ENCODE measurements at places on chromosomes 3 and 15. TPM values are rescaled to one million over a fixed set of nuclear protein-coding genes. Genes with fewer than 3 reads are reported as not detected.

Gene ADPGK
- 81.2 TPM for total RNA-seq

DNA sequence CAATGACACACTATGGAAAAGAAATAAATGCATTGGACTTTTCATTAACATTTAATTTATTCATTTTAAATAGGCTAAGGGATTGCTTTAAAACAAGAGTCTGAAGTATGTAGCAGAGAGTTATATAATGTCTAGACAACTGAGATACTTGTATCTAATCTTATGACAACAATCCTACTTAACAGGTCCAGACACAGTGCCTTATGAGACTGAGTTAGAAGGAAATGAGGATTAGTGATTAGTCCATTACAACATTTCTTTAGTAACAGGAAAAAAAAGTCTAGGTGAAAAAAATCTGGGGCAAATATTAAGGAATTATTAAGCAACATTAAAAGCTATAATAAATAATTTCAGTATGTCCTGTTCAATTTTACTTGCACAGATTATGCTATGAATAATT is 140.6 kb downstream of the MEIS2 start:
- no peaks in the 10 kb centered on the region for H3K27me3 ChIP-seq
- no peak for DNase-seq
- no peak overlapping the region for H3K27ac ChIP-seq
- no peak overlapping the region for H3K4me3 ChIP-seq
- peaks cover 21% of the 10 kb centered on the region for H3K4me1 ChIP-seq

DNA sequence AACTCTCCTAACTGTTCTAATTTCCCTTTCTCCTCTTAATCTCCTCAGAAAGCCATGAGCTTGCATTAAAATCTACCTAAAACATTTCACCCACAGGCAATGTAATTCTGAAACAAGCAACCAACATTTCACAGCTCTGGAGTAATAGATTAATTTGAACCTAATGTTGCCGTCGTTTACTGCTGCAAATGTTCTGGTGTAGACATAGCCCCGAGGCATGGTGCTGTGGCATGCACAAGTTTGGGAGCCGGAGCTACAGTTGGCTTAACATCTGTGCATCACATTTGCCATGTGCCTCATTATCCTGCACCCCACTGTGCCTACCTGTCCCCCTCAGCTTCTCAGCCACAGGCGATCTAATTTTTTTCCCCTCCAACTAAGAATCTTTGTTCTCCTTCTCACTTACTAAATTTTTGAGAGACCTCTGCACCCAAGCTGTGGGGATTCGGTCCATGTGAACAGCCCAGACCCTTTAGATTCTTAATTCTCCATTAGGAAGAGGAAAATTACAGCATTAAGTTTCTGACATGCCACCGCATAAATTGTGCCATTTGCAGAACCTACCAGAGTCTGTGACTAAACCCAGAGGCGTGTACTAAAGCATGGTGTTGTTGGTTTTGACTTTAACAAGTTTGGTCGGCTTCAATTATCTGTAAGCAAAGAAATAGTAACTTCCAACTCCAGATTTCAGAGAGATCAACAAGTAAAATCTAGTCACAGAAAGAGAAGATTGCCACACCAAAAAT is 419.2 kb downstream of the MECOM start:
- no peaks in the 10 kb centered on the region for H3K27me3 ChIP-seq
- H3K4me3 ChIP-seq, result no peak overlapping the region
- no peak overlapping the region for H3K27ac ChIP-seq
- no peaks in the 10 kb centered on the region for H3K36me3 ChIP-seq

- DNase-seq, result no peak
- no peak overlapping the region for H3K27ac ChIP-seq
- H3K36me3 ChIP-seq, result no peaks in the 10 kb centered on the region
These were observed 5.7 kb downstream of the GRM2 start for GRCh38 chr3:51712511-51712931.

Gene LRRC31
- not detected for total RNA-seq

Gene DAPK2
- 10.6 TPM for total RNA-seq

DNA sequence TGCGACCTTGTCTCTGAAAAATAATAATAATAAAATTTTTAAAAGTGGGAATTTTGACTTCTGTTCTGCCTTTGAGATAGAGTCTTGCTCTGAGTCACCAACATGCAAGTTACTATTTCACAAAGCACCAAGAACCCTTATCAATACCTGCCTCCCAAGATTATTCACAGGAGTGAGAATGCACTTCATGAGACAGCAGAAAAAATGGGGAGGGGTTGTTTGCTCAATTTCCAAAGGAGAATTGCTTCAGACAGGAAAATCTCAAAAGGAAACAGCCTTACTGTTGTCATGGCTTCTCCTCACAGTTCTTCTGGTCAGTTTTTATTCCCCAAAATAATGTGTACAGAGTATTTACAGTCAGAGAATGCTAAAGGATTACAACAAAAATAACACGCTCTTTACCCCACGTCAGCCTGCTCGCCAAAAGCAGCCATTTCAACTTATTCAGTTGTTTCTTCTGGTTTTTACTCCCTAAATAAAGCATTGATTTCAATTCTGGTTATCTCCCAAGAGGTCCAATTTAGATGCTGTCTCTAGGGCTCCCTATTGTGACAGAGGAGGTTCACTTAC is 89.0 kb downstream of the PPCDC start:
- no peak for DNase-seq
- no peaks in the 10 kb centered on the region for H3K4me1 ChIP-seq
- no peak overlapping the region for H3K27ac ChIP-seq
- H3K4me3 ChIP-seq, result no peak overlapping the region

Gene PGBD4
- total RNA-seq, result 1.2 TPM

Gene LMCD1
- total RNA-seq, result 813 TPM

DNA sequence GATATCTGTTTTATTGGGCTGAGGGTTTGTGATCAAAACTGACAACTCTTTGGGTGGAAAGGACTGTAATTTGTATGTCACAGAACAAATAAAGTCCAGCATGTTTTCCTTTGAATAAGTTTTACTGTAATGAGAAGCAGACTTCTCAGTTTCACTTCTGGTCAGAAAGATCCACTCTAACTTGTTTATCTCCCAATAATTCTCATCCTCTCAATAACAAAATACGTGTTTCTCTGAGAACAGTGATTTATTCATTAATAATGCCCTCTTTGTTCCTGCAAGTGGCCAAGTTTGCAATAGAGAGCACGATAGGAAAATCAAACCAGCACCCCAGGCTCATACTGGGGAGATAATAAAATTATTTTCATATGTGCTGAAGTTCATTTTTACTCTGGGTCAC is 190.6 kb downstream of the CNTN3 start:
- no peak overlapping the region for H3K27ac ChIP-seq
- no peaks in the 10 kb centered on the region for H3K36me3 ChIP-seq
- H3K4me3 ChIP-seq, result no peak overlapping the region
- H3K27me3 ChIP-seq, result no peaks in the 10 kb centered on the region
- peaks cover 23% of the 10 kb centered on the region for H3K4me1 ChIP-seq

Gene IL17RD
- total RNA-seq, result 3.1 TPM

All from thoracic aorta (tissue), 2 donors.